ENCODE measurements at places on chromosomes 16 and 17. TPM values are rescaled to one million over a fixed set of nuclear protein-coding genes. Genes with fewer than 3 reads are reported as not detected.

Gene CDH13
- 7.5 TPM for total RNA-seq

Gene TOX3
- total RNA-seq, result 0.36 TPM

Gene EIF3CL
- total RNA-seq, result 49.8 TPM

Gene KRT20
- total RNA-seq, result not detected

Gene CORO6
- 21.5 TPM for total RNA-seq
